ENCODE measurements at places on chromosomes 1 and 21. TPM values are rescaled to one million over a fixed set of nuclear protein-coding genes. Genes with fewer than 3 reads are reported as not detected.

The LCE6A gene
- not detected for total RNA-seq

The TTC34 gene
- 2.7 TPM for total RNA-seq

- DNase-seq = no peak
Observed at GRCh38 chr1:78755986-78756385, 106.4 kb downstream of the IFI44 start.

DNA sequence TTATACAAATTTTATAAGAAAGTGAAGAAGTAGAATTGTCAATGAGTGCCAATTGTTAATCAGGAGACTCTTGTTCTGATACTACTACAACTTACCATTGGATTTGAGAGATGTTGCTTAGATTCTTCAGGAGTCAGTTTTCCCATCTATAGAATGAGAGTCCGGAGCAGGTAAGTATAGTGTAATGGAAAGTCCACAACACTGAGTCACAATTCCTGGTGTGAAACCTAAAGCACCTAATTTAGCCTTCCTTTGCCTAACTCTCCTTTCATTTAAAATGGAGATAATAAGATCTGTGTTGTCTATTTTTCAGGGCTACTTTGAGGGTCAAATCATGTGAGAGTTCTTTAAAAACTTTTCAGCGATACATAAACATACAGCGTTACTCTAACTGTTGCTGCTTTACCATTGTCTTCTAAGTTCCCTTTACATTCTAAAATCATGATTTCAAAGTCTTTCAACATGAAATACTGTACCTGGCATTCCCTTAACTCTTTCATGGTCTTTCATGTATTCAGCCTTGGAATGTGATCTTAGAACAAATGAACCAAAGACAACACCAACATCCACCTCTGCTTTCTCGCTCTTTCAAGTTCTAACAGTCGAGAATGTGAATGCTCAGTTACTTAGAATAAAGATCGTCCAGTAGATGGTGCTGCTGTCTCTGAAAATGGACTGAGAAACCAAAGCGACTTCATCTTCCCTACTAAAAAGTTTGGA is 90.9 kb downstream of the SLC30A10 start:
- no peak for DNase-seq

DNA sequence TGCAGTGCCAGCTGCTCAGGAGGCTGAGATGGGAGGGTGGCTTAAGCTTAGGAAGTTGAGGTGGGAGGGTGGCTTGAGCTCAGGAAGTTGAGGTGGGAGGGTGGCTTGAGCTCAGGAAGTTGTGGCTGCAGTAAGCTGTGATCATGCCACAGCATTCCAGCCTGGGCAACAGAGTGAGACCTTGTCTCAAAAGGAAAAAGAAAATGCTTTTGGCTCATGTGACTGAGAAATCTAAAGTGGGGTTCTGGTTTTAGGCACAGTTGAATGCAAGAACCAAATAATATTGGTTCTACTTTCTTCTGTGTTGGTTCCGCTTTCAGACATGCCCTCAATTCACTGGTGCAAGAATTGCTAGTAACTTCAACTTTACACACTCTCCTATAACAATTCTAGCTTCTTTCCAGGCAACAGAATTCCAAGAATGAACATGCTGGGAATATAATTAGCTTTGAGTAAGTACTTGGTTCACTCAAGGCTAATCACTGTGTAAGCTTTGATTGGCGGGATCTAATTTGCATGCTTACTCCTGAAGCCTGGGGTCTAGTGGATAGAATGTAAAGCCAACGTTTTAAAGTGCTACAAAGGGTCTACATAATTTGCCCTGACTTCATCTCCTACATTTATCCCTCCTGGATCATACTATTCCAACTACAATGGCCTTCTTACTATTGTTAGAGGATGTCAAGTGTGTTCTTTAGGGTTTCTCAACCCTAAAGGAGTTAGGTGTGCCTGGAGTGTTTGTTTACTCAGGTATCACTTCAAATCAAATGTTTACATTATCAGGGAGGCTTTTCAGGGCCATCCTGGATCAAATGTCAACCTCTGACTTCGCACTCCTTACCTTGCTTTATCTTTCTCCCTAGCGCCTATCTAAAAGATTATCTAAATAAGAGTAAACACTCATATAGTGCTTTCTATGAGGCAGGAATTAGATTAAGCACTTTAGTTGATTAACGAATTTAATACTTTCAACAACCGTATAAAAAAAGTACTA is 115.1 kb downstream of the SLC16A1 start:
- DNase-seq = no peak

- no peak for DNase-seq
Observed at GRCh38 chr1:197859024-197859423, 43.4 kb upstream of the C1orf53 start.

GRCh38 chr1:245327360-245327759 is 172.6 kb downstream of the KIF26B start:
- no peak for DNase-seq

Data from dorsolateral prefrontal cortex (tissue), 122 donors.